Activated CD4-positive, alpha-beta memory T cell treated with anti-CD3 and anti-CD28 coated beads, Interleukin-2, amount 10 ng/mL, durations not matched to agents 7 days and 5 days (primary cell): ENCODE measurements at places on chromosomes 13 and 19. TPM values are rescaled to one million over a fixed set of nuclear protein-coding genes. Genes with fewer than 3 reads are reported as not detected.

CD177 gene
- total RNA-seq, result not detected

PCDH9 gene
- not detected for total RNA-seq

ZNF415 gene
- total RNA-seq, result 0.33 TPM

PRSS57 gene
- not detected for total RNA-seq

SUCLA2 gene
- 26.7 TPM for total RNA-seq

- DNase-seq, result no peak
Measured at GRCh38 chr19:49685845-49686332, 3.5 kb upstream of the ADM5 start.

DNA sequence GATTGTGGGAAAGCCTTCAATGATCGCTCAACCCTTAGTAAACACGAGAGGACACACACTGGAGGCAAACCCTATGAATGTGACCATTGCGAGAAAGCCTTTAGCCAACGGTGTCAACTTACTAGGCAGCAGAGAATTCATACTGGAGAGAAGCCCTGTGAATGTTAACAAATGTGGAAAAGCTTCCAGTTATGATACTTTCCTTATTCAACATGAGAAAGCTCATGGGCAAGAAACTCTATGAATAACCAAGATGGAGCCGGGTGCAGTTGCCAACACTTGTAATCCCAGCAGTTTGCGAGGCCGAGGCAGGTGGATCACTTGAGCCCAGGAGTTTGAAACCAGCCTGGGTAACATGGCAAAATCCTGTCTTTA, 15.8 kb upstream of the ZNF8 start:
- DNase-seq, result no peak

DNA sequence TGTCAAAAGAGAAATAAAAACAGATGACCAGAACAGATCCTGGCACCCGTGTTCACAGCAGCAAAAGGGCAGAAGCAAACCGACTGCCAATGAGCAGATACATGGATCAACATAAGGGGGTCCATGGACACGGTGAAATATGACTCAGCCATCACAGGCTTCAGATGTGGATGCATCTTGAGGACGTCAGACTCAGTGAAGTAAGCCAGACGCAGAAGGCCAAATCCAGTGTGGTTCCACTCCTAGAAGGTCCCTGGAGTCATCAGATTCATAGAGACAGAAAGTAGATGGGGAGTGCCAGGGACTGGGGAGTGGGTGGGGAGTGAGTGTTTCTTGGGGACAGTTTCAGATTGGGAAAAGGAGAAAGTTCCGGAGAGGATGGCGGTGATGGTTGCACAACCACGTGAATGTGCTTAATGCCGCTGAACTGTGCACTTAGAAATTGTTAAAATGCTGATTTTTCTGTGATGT, 28.8 kb upstream of the SEMA6B start:
- DNase-seq, result no peak

DNA sequence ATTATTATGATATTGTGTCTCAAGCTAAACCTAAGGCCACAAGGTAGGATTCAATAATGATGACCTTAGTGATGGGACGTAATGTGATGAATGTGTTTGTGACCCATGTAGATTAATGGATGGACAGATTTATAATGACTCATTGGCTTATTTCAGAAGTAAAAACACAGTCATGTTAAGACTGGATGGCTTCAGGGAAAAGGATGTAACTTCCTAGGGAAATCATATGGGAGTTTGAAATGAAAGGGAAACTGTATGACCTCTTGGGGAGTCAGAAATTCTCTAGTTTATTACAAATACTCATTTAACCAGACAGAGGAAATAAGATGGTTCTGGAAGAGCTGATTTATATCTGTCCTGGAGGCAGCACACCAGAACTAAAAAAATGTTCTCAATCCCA, 2.9 kb downstream of the EDNRB start:
- DNase-seq, result no peak

- DNase-seq, result no peak
Measured at GRCh38 chr19:56660381-56661107, 11.0 kb downstream of the ZNF835 start.

- DNase-seq, result no peak
Measured at GRCh38 chr19:51803967-51804366, 9.0 kb downstream of the FPR3 start.

DNA sequence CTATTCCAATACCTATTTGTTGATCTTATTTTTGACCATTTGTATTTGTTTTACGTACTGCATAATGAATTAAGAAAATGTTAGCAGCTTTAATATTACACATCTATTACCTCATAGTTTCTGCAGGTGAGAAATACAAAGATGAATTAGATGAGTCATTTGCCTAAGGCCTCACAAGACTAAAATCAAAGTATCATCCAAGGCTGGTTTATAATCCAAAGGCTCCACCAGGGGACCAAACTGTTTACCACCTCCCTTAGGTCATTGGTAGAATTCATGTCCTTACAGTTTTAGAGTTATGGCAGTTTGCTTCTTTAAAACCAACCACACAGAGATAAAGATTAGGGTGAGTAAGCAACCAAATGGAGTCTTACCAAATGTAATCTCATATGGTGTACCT, 848.1 kb downstream of the SLITRK6 start:
- no peak for DNase-seq

DNA sequence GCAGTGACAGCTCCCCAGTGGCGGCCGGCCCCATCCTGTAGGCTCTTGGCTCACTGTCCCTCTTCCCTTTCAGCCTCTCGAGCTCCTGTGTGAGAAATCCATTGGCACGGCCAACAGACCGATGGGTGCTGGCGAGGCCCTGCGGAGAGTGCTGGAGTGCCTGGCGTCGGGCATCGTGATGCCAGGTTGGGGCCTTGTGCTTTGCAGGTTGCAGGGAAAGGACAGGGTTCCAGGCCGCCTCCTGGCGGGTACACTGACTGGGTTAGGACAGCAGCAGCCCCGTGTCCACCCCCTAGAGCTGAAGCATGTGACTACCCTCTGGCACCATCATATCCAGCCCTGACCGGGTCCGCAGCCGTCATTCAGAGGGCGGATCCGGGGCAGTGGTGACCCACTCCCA, 21.5 kb upstream of the QTRT1 start:
- DNase-seq, result no peak

DNA sequence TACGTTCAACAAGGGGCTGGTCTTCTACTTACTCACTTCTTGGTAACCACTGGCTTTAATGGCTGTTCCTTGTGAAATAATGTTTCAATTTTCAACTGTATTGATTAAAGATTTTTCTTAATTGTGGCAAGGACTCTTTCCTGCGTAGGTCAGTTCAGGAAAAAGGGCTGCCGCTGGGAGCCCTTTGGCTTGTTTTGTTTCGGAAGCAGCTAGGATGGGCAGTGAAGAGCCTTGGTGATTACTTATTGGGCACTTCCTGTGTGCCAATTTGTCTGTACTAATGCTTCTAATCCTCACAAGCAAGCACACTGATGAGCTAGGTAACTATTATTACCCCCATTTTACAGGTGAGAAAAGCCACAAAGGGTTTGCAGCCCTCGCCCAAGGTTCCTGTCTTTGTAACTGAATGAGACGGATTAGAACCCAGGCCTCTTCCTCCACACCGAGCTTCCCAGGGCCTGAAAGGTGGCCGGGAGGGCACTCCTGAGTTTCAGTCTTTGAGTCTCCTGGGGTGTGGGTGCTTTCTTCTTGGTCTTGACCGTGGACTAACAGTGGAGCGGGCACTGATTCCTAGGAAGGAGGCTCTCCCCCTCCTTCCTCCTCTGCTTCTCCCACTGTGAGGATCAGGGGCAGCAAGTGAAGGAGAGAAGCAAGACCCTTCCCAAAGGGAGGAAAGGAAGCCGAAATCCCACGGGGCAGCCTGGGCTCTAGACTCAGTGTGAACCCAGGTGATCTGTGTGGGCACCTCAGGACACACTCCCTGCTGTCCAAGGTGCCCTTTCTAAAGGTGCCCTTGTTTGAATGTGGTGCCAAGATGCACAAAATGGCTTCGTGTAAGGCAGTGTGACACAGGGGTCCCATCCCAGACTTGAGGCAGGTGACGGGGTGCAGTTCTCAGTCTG, 3.7 kb downstream of the COL4A2 start:
- DNase-seq, result no peak

GRCh38 chr13:65301506-65301905, 1928.6 kb downstream of the PCDH9 start:
- DNase-seq, result no peak

DNA sequence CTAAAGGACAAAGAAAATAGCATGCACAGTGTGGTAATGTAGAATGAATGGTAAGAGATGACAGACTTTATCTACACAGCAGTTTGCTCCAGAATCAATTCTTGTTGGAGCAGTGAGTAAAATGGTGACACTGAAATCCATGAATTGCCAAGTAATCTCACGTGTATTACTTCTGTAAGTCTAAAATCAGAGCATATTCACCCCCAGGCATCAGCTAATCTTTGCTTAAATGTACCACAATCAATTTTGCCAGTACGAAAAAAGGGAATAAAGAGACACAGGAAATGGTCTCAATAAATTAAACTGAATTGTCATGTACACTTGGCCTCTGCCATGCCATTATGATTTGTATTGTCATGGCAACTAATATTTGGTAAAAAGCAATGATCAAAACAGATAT, 294.2 kb downstream of the PCDH17 start:
- DNase-seq, result no peak

GRCh38 chr13:23735329-23735728, 153.9 kb downstream of the MIPEP start:
- no peak for DNase-seq

DNA sequence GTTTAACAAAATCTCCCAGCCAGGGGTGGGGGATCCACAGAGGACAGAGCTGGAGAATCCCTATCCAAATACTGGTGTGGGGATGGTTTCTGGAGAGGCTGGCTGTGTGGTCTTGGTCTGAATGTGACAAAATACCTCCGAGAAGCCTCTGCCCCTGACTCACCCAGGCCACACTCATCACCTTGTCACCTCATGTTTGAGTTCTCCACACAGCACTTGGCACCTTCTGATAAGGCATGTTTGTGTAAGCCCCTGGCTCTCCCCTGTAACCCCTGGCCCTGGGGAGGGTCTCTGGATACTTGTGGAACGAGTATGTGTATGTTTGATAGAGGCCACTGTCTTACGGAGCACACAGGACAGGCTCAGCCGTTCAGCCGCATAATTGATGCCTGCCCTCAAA, 14.7 kb downstream of the TECR start:
- no peak for DNase-seq
